Stimulated activated CD4-positive, alpha-beta T cell treated with anti-CD3 and anti-CD28 coated beads, TNF-alpha, amount 100 ng/mL, for 48 hours (primary cell): ENCODE measurements at places on chromosomes 5 and 9.

DNA sequence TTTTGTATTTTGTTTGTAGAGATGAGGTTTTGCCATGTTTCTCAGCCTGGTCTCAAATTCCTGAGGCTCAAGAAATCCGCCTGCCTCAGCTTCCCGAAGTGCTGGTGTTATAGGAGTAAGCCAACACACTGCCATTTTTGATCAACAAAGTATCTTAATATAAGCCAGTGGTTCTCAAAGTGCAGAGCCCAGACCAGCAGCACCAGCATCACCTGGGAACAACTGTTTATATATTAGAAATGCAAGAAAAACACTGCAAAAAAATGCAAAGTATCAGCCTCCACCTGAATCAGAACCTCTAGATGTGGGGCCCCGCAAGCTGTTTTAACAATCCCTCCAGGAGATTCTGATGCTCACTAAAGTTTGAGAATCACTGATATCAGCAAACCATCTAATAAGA is 6.2 kb downstream of the IL17B start:
- DNase-seq: no peak

- DNase-seq: no peak
These were observed 233.6 kb downstream of the SYK start for GRCh38 chr9:91034976-91035824.

DNA sequence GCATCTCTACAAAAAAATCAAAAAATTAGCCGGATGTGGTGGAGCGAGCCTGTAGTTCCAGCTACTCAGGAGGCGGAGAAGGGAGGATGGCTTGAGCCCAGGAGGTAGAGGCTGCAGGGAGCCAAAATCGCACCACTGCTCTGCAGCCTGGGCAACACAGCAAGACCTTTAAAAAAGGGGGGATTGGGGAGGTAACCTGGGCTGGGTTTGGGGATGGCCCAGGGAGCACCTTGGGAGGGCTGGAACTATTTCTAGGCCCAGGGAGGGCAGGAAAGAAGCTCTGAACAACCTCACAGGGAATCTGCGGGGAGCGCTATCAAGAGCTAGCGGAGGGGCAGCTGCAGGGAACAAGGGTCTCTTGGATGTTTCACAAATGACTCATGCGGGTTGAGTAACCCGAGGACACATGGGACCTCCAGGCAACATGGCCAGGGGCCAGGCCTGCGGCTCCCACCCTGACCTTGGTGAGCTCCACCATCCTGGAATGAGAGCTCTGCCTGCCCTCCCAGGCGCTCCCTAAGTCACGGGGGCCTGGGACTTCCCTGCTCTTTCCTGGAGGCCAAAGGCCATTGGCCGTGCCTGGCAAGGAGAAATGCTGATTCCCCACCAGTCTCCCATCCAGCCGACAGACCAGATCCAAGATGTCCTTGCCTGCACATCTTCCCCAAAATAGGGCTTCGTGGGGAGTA is 23.4 kb downstream of the SARDH start:
- no peak for DNase-seq

- DNase-seq: no peak
These were observed 20.7 kb downstream of the EHMT1 start for GRCh38 chr9:137639303-137640051.

- DNase-seq: no peak
These were observed 5.3 kb downstream of the SLC4A9 start for GRCh38 chr5:140365282-140365681.

DNA sequence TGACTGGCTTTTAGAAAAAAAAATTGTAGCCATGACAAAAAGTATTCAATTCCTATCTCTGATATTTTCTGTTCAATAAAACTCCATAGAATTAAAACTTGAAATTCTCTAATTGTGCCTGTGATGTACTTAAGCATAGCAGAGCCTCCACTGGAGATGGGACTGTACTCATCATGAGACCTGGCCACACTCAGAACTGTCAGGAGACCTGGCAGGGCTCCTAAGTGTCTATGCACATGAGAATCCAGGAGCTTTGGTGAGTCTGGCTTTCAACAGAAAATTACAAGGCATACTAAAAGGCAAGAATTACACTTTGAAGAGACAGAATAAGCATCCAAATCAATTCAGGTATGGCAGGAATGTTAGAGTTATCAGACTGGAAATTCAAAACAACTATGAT is 26.7 kb upstream of the ERCC6L2 start:
- no peak for DNase-seq

- DNase-seq: no peak
These were observed 220.0 kb upstream of the ADAMTSL1 start for GRCh38 chr9:18253950-18254349.

- DNase-seq: no peak
These were observed 49.0 kb upstream of the LMX1B start for GRCh38 chr9:126564716-126565115.

DNA sequence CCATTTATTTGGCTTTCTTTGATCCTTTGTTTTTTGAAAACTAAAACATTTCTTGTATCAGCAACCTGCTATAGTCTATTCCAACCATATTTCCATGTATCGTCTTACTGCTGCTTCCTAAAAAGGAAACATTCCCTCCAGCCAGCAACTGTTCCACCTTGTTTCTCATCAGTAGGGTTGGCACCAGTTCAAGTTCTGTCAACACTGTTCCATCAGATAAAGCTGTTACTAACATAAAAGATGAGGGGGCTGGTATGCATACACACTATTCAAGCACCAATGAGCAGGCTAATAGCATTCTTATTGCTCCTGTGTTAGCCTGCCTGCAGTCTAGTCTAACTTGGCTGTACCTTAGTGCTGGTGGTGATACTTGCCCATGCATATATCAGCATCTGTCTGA is 178.3 kb downstream of the CWC27 start:
- no peak for DNase-seq

GRCh38 chr5:1247811-1248210 is 22.6 kb downstream of the SLC6A18 start:
- no peak for DNase-seq

DNA sequence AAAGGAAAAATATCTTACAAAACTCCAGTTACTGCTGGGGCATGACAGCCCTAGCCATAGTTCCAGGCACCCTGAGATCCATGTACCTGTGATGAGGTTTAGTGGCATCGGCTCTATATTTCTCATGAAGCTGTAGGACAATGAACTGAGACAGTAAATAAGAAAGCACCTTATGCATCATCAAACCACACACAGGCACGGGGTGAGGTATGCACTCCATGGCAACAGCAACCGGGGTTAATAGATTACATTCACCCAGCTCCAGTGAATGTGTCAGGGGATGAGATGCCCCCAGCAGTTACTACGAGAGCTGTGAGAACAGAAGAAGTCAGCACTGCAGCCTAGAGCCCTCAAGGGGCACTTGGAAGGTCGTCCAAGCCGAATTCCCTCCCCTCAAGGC is 162.0 kb upstream of the S1PR3 start:
- no peak for DNase-seq

DNA sequence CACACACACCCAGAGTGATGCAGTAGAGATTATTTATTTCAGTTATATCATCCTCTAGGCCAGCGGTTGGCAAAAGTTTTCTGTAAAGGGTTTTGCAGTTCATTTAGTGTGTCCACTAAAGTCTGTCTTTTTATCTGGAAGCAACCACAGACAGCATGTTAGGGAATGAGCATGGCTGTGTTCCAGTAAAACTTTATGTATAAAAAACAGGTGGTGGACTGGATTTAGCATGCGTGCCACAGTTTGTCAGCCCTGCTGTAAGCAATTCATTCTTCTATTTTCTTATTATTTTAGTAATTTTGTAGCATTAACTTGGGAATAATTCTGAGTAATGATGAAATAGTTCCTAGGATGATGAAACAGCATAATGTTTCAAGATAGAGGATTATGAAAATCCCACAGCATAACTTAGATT is 51.7 kb downstream of the CCNH start:
- no peak for DNase-seq

GRCh38 chr5:141437221-141437620 is 6.9 kb downstream of the PCDHGA12 start:
- DNase-seq: no peak

DNA sequence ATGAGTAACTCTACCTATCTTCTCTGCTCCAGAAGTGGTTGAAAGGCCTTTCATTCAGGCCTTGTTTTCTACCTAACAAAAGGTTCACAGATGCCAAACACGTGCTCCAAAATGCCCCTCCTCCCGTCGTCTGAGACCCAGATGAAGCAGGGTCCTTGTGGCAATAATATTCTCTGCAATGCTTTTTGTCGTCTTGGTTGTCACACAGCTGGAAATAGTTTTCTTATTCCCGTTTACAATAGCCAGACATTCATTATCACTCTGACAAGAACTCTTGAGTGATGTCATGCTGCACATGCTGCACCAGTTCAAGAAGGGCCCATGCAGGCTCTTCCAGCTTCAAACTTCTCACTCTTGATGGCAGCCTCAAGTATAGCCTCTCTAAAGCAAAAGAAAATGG is 7.8 kb downstream of the LPAR1 start:
- no peak for DNase-seq

DNA sequence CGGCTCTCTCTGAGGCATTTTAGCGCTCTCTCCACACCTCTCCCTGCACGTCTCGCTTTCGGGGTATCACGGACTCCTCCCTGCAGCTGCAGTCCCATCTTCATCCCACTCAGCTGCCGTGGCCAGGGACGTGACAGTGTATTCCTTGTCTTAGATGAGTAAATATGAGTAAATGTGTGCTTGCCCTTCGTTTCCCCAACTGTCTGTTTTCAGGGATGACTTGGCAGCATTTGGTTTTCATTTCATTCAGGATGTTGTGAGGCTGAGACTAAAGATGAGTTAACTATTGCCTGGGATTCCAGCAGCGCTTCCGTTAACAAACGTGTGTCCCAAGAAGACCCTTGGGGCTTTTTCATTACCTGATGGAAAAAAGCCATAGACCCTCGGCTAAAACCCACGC is 29.5 kb downstream of the GDNF start:
- DNase-seq: no peak
